ENCODE measurements at places on chromosomes 1 and 21.

- DNase-seq, result no peak
Measured at GRCh38 chr1:115296981-115297380, 41.1 kb downstream of the NGF start.

DNA sequence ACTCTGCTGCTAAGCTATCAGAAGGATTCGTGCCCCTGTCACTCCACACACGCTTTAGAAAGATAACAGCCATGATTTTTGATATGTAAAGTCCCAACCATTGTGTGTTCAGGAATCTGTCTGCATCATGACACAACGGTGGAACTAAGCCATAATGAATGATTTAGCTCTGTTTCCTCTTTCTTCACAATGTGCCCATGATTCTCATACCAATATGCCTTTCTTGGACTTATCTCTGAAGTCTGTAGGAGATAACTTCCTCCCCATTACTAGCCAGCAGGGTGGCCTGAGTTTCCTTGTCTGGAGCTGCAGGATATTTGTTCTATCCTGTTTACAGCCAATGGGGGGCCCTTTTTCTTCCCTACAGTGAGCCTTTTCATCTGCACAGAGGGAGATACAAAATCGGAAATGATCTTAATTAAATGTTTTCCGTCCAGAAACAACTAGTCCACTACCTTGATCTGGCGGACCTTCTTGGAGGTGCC, 511.7 kb downstream of the USP25 start:
- DNase-seq, result no peak

DNA sequence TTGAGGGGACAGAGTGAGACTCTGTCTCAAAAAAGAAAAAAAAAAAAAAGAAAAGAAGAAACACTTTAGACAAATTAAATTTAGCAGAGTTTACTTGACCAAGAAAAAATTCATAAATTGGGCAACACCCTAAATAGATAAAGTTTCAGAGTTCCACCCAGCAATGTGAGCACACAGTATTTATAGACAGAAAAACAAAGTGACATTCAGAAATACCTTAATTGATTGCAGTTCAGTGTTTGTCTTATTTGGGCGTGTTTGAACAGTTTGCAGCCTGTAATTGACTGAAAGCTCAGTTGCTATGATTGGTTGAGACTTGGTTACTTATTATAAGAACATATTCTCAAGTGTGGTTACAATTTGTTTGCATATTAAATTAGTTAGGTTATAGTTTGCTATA, 603.5 kb upstream of the NEGR1 start:
- no peak for DNase-seq

- peak; percentile 13 for DNase-seq
Measured at GRCh38 chr1:198771563-198772153, 132.8 kb downstream of the PTPRC start.

DNA sequence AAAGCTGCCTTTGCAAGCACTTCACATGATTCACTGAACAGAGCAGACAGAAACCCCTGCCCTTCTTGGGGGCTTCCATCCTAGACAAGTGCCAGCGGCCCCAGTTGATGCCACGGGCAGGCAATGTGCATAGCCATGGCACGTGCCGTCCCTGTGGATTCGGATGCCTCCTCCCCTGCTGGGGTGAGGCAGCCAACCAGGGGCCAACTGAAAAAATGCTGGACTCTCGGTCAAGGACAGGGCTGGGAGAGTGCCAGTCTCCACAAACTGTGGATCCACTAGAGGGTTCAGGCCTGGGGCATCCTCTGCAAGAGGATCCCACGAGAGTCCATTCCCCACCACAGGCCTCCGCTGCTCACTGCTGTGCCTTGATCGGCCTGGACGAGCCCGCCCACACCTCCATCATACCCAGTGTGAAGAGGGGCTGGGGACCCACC, 3.8 kb downstream of the JMJD4 start:
- no peak for DNase-seq

GRCh38 chr1:152035539-152036266, 1.1 kb downstream of the S100A11 start:
- DNase-seq, result no peak

GRCh38 chr1:71068325-71069240, 12.3 kb downstream of the ZRANB2 start:
- no peak for DNase-seq

DNA sequence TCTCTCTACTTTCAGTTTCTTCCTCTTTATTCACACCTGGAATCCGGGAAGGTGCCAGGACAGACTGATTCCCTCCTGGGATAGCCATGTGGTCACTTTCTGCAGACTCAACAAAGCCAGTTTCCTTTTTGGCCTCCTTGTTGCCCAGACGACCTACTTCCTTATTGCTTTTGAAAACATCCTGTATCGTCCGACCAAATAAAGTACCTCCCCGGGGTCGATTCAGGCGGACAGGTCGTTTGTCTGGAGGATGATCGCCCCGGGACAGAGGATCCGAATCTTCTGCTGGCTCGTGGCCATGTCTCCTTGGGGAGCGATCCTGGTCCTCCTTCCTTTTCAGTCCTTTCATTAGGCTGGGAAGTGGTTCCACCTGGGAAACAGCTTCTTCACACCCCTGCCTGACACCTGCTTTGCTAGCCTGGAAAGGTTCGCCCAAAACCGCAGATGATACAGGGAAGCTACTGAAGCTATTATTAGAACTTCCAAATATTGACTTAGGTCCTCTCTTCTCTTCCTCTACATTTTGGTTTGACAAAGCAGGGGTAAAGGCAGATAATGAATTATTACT, 1.2 kb downstream of the MCM3AP start:
- no peak for DNase-seq

DNA sequence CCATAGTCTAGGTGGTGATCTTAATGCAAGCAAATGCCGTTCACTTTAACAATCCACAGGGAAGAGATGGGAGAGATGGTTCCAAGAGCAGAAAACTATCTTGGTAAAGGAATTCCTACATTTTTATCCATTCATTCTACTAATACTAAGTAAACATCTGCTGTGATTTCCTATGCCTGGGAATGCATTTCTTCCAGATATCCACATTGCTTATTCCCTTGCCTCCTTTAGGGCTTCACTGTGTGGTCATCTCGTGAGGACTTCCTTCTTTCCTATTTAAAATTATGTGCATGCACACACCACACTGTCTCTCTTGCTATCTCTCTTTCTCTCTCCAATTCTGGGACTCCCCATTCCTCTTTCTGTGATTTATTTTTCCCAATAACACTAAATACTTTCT, 199.0 kb upstream of the C1orf105 start:
- no peak for DNase-seq

GRCh38 chr1:56322211-56322610, 257.2 kb downstream of the PLPP3 start:
- no peak for DNase-seq

DNA sequence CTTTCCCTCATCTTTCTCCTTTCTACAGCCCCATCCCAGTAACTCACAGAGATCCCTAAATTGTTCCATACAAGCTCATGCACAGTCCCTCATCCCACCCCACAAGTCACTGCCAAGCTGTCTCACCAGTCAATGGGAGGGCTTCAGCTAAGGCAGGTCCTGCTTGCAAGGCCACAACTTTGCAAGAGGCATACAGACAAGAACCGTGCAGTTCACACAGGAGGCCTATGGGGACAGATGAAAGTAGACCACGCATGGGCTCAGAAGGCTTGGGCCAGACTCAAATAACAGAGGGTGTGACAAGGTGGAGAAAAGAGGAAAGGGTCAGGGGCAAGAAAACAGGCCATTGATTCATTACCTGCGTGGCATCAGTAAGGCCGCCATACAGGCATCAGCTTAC, 15.1 kb downstream of the RGS8 start:
- no peak for DNase-seq

DNA sequence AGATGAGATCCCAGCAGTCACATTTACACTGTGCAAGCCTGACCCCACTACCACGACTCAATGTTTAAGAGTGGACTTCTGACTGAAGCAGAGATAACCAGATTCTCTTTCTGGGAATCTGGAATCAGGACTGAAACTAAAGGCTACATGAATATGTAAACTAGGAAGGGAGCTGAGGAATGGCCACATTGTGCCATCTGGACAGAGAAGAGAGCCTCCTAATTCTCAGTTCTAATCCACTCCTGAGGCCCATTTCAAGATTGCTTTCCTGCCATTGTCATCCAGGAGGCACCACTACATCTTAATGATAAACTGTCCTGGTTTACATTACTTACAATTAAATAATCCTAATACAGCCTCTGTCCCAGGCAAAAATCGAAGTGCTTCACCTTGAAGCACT, 6.5 kb downstream of the PAXBP1 start:
- DNase-seq, result no peak

DNA sequence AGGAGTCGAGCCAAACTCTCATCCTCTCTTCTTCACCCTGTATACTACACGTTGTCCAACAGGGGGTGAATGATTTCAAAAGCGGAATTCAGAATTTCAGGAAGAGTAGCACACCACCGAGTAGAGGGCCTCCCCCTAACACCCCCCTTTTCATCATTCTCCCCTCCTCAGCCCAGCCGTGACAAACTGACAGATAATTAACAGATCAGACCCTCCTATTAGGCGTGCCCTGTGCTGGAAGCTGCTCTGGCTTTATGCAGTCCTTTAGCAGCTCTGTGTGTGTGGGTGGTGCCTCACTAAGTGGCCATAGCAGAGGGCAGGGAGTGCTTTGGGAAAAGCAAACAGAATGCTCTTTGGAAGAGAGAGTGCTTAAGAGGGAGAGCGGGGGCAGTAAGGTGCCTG, 44.3 kb downstream of the PEX14 start:
- no peak for DNase-seq

GRCh38 chr1:236748268-236748870, 46.7 kb upstream of the MTR start:
- DNase-seq, result no peak

DNA sequence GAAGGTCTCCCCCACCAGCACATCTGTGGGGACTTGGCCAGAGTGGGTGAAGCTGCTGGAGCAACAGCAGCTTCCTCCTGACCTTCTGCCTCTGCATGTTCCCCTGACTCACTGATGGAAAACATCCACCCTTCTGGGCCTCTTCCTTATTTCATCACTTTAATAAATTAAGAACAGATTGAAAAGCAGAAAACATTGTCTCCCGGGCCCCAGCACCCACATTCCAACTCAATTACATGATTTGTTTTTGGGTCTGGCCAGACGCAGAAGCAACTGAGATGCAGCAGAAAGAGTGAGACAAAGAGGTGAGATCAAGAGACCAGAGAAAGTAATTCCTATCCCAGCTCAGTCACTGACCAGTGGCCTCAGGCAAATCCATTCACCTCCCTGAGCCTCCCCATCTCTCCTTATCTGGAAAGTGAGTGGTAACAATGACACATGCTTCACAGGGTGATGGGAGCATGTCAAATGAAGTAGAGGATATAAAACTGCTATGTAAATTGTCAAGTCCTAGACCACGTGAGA, 157.1 kb downstream of the ELAVL4 start:
- DNase-seq, result no peak

- no peak for DNase-seq
Measured at GRCh38 chr1:27430903-27431600, 38.6 kb downstream of the GPR3 start.

GRCh38 chr1:78370356-78370755, 120.4 kb upstream of the PTGFR start:
- DNase-seq, result no peak

DNA sequence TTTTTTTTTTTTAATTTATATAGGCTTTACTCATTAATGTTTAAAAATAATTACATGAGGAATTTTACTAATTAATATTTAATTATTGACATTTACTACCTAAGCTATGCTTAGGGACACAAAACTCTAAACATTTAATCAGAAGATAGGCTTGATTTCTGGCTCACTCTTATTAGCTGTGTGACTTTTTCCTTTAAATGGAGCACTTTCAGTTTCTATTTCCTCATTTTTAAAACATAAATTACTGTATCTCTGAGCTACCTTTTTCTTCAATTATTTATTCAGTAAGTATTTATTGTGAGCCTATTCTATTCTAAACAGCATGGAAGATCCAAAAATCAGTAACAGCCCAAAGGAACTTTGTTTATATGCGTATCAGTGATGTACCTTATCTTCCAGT, 40.5 kb downstream of the MAP3K7CL start:
- DNase-seq, result no peak

DNA sequence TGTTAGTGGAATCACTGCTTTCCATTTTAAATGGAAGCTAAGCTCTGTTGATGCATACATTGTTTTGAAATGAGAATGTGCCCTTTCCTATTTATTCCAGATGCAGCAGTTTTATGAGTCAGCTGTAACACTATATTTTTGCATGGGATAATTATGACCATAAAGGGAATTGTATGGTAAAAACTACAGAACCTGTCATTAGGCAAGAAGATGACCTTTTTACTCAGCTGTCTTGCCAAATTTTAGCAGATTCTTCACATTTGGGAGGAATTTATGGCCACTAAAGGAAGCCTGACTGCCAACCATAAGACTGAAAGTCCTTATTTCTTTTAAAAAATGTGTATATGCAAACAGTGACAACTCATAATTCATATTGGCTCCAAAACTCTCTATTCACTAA, 356.3 kb upstream of the PRMT6 start:
- no peak for DNase-seq

DNA sequence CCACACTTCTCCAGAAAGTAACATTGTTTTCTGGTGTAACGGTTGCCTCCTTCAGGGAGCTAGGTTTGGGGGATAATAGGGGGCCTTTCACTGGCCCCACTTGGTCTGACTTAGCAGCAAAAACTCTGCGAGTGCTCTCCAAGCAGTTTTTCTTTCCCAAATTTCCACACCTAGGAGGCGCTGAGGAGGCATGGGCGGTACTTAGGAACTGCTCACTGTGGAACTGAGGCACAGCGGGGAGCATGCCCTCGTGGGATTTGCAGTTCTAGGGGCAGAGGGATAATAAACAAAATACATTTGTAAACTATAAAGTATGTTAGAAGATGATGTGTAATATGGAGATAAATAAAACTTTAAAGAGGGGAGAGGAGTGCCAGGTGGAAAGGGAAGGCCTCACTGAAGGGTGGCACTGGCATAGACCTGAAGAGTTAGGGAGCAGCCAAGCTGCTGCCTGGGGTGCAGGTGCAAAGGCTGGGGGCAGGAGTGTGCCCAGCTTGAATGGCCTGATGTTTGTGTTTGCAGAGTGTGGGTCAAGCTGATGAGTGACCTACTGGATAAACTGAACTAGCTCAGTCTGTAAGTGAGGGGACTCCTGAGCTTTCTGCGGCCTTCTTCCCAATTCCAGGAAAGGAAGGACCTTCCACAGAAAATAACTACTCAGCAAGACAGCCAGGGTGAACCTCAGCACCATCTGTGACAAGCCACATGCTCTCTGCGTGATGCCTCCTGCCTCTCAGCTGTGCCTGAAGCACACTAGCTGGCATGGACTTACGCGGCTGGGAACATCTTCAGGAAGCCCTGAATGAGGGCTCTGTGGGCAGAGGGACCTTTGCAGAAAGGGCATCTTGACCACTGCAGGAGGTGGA, 1.9 kb downstream of the EPHX1 start:
- DNase-seq, result no peak

DNA sequence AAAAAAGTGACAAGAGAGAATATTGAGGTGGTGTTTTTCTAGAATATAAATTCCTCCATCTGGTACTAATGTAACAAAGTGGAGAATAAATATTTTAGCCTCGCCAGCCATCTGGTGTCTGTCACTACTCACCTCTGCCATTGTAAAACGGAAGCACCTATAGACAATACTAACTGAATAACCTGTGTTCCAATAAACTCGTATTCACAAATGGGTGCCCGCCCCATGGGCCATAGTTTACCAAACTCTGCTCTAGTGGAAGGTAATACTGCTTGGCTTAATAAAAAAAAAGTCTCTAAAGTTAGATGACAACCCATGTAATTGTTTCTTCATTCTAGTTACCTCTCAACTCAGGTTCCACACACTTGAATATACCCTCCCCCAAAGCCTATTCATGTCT, 8.1 kb downstream of the MIS18A start:
- no peak for DNase-seq

Measured in neural crest cell (in vitro differentiated cells).